Stimulated activated naive CD4-positive, alpha-beta T cell (primary cell): ENCODE measurements at places on chromosomes 2 and 18.

DNA sequence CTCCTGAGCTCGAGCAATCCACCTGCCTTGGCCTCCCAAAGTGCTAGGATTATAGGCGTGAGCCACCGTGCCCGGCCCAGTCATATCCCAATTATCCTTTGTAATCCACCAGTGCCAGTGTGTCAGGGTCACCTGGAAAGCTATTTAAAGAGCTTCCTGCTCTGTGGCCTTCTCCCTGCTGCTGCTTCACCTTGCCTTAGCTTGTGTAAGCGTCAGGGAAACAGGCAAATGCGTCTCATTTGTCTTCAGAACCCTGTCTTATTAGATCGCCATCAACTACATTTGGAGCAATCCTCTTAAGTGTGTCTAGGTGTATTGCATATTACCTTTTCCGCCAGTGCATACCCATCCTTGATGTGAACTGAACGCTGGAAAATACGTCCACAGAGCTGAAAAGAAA is 10.2 kb downstream of the KIF5C start:
- DNase-seq = no peak

- peak; percentile 16 for DNase-seq
Measured at GRCh38 chr18:74942319-74942910, 266.5 kb downstream of the PTGR3 start.

GRCh38 chr2:70123051-70123828 is 36.0 kb downstream of the PCBP1 start:
- no peak for DNase-seq

- DNase-seq = no peak
Measured at GRCh38 chr2:101446869-101447268, 28.0 kb downstream of the RFX8 start.

- no peak for DNase-seq
Measured at GRCh38 chr2:174002679-174003078, 37.5 kb upstream of the SP3 start.

DNA sequence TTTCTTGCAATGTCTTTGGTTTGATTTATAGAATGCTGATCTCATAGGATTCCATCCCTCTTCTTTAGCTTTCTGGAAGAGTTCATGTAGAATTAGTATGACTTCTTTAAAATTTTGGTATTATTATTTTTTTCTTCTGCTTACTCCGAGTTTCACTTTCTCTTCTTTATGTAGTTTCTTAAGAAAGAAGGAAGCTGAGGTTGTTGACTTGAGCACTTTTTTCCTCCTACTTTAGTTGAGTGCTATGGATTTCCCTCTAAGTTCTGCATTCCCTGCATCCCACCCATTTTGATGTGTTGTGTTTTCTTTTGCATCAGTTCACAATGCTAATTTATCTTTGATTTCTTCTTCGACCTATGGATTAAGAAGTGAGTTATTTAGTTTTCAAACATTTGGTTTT is 78.9 kb upstream of the SPRED2 start:
- DNase-seq = no peak

DNA sequence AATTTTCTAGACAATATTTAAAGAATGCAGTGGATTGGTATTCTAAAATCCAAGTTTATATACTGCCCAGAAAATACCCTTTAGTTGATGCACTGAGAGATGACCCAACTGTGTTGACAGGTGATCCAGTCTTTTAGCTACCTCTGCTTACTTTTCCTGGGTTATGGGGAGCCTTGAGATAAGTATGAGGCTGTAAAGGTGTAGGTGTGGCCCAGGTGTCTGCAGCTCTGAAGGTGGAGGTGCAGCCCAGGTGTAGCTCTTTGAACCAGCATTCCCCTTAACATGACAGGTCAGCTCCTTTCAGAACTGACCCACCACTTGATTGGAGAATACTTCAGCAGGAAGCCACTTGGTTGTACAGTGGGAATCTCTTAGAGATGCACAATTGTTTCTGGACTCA is 62.3 kb upstream of the ACSL3 start:
- no peak for DNase-seq

GRCh38 chr2:136006658-136007057 is 21.2 kb upstream of the DARS1 start:
- DNase-seq = no peak

GRCh38 chr2:69260666-69261065 is 126.4 kb downstream of the GFPT1 start:
- no peak for DNase-seq

- peak; percentile 52 for DNase-seq
Measured at GRCh38 chr2:86825693-86826381, 35.1 kb upstream of the CD8A start.

DNA sequence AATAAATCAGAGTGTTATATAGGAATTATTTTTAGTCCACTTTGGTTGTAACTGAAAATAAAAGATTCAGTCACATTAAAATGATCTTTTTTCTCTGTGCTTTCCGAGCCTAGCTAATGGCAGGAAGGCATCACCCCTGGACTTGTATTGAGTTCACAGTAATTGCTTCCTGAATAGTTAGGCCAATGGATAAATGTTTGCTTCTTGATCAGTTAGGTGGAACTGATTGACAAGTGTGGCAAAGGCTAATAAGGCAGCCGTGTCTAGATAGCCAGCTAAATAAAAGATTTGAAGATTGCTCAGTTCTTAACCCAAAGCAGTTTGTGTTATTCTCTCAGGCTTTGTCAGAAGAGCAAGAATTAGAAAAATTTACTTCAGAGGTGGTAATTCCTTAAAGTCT is 20.8 kb downstream of the FAM171B start:
- DNase-seq = no peak

- DNase-seq = no peak
Measured at GRCh38 chr2:69483696-69484095, 46.5 kb upstream of the NFU1 start.

- DNase-seq = no peak
Measured at GRCh38 chr2:54321047-54321446, 65.0 kb upstream of the TSPYL6 start.

- DNase-seq = no peak
Measured at GRCh38 chr2:224903621-224904020, 138.6 kb downstream of the DOCK10 start.

DNA sequence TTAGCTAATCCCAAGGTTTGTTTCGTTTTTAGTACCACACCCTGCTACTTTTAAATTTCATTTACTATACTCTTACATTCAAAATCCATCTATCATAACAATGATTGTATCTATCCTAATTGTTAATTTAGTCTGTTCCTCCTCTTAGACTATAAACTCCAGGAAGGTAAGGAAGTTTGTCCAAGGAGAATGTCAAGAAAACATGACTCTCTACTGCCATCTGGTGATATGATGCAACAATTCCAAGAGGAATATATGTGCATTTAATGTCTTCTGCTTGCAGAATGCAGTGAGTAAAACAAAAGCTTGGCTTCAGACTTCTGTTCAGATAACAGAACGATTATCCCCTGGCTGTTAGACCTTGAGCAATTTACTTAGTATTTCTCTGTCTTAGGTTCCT is 1267.1 kb downstream of the LRP1B start:
- DNase-seq = no peak

DNA sequence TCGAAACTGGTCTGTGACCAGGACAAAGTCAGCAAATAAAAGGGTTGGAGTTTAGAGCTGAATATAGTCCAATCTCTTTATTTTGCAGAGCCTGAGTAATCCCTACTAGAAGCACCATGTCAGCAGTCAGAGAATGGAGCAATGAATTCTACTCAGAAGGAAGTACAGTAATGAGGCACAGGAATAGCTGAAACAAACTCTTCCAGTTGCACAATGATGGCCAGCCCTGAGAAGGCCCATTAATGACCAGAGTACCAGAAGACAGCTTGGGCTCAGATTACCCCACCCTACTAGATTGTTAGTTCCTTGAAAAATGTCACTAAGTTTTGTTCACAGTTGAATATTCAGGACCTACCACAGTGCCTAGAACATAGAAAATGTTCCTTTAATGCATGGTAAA is 40.3 kb upstream of the SCG2 start:
- no peak for DNase-seq

GRCh38 chr2:19059076-19059475 is 299.3 kb downstream of the OSR1 start:
- no peak for DNase-seq

DNA sequence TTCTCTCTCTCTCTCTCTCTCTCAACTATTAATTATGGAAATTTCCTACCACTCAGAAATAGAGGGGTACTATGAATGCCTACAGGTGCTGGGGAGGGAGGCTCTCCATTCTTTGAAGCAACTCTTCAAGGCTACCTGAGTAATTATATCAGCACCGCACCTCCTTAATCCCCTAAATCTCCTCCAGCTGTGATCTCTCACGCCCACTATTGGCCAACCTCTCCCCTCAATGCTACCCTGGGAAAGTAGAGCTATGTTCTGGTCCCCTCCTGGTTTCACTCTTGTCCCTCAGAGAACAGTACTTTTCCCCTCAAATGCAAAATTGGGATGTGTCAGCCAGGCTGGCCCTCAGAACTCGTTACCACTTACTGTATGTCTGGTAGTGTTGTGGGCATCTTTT is 1.6 kb downstream of the MOCOS start:
- DNase-seq = no peak

DNA sequence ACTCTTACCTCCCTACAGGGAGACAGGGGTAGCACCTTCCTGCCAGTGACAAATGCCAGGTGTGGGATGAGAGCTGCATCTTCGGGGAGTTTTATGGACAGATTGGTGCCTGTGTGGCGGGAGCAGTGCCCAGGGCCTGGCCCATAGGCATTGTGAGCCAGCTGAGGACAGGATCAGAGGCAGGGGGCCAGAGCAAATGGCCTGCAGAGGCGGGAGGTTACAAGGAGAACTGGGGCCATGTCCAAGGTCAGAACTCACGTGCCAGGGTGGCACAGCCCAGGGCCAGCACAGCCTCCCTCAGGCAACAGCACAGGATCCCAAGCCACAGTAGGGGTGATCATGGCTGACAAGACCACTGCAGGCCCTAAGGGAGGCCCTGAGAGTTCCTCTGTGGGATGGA is 40.2 kb upstream of the MCFD2 start:
- no peak for DNase-seq

DNA sequence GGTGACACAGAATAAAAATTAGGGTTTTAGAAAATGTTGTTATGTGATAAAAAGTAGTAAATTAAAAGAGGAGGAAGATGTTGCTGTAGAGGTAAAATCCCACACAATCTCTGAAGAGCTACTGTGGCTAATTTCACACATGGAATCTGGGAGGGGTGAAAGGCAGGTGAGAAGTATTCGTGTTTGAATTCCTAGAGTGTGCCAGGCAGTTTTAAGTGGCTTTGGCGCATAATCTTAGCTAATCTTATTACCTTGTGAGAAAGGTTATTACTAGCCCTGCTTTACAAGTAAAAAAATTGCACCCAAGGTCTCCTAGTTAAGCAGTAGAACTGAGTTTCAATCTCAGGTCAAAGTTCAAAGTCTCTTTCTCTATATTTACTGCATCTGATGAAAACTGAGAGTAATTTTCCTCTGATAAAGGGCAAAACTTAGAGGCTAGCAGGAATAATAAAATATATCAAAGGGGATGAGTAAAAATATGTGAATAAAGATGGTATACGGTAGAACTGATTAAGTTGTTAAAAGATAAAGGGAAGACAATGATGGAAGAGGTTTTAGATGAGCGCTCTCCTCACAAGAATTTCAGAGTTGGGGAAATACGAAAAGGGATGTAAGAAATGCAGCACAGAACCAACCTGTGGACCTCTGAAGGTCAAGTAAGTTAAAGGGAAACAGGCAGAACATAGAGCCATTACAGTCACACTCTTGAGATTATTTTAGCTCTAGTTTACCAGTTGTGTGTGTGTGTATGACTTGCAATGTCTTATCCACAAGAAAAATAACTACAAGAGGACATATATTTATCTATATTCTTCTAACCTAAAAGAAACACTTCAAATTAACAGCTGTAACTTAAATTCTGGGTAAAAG is 34.8 kb downstream of the GAREM1 start:
- no peak for DNase-seq

- no peak for DNase-seq
Measured at GRCh38 chr2:65765376-65765775, 333.0 kb upstream of the SPRED2 start.

GRCh38 chr2:164145093-164145987 is 409.5 kb upstream of the FIGN start:
- no peak for DNase-seq

GRCh38 chr2:138476940-138477339 is 24.6 kb upstream of the SPOPL start:
- no peak for DNase-seq

DNA sequence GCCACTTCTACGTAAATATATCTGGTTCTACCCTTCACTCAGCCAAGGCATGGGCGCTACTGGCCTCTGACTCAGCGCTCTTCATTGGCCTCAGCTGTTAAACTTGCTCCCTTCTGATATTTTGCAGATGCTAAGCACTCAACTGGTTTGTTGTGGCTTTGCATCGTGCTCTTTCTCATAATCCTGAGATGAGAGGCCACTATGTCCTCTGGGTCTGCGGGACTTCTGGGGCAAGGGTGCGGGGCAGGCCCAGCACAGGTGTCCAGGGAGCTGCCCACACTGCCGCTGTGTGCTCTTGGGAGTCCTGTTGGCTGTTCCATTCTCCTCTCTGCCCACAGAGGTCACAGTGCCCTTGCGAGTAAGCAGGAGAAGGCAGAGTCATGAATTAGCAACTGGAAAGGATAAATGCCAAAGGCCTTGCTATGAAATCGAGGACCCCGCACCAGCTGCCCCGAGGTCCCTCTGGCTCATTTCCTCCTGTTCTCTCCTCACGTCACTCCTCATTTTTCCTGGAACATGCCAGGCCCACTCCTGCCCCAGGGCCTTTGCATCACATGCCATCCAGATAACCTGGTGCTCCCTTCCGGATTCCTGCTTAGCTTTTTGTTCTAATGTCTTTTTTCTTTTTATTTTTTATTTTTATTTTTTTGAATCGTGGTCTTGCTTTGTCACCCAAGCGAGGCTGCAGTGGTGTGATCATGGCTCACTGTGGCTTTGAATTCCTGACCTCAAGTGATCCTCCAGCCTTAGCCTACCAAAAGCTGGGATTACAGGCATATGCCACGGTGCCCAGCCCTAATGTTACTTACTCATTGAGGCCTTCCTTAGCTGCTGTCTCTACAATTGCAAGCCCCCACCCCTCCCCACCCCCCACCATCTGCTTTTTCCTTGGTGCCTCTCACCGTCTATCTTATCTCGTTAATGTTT is 34.9 kb upstream of the MAT2A start:
- no peak for DNase-seq

GRCh38 chr2:54194761-54195750 is 61.0 kb downstream of the TSPYL6 start:
- no peak for DNase-seq

GRCh38 chr2:57726294-57726693 is 320.3 kb upstream of the VRK2 start:
- no peak for DNase-seq

- no peak for DNase-seq
Measured at GRCh38 chr2:130807659-130808385, 28.9 kb upstream of the ARHGEF4 start.

GRCh38 chr2:215832791-215833190 is 180.6 kb downstream of the MREG start:
- no peak for DNase-seq

GRCh38 chr2:120262761-120263428 is 10.2 kb downstream of the RALB start:
- no peak for DNase-seq

GRCh38 chr2:188345020-188345419 is 53.3 kb downstream of the GULP1 start:
- DNase-seq = no peak
